ENCODE measurements at places on chromosomes 13 and 19. TPM values are rescaled to one million over a fixed set of nuclear protein-coding genes. Genes with fewer than 3 reads are reported as not detected.
A peak's percentile ranks its signal among the peaks of the same experiment; 100 is the strongest.

GRCh38 chr19:39401549-39402345 is 4.9 kb upstream of the ZFP36 start:
- DNase-seq: peak; percentile 91
- H3K4me1 ChIP-seq: peaks cover 89% of the 10 kb centered on the region
- no peaks in the 10 kb centered on the region for H3K36me3 ChIP-seq
- H3K27me3 ChIP-seq: no peaks in the 10 kb centered on the region

- peaks cover 4% of the 10 kb centered on the region for H3K36me3 ChIP-seq
- H3K4me1 ChIP-seq: no peaks in the 10 kb centered on the region
- no peaks in the 10 kb centered on the region for H3K27me3 ChIP-seq
- no peak for DNase-seq
- H3K4me3 ChIP-seq: no peak overlapping the region
These were observed 12.8 kb downstream of the DCUN1D2 start for GRCh38 chr13:113477724-113478123.

- H3K27me3 ChIP-seq: no peaks in the 10 kb centered on the region
- DNase-seq: no peak
- H3K36me3 ChIP-seq: no peaks in the 10 kb centered on the region
- H3K4me1 ChIP-seq: no peaks in the 10 kb centered on the region
- H3K27ac ChIP-seq: no peak overlapping the region
These were observed 365.9 kb downstream of the FGF14 start for GRCh38 chr13:102035969-102036368.

DNA sequence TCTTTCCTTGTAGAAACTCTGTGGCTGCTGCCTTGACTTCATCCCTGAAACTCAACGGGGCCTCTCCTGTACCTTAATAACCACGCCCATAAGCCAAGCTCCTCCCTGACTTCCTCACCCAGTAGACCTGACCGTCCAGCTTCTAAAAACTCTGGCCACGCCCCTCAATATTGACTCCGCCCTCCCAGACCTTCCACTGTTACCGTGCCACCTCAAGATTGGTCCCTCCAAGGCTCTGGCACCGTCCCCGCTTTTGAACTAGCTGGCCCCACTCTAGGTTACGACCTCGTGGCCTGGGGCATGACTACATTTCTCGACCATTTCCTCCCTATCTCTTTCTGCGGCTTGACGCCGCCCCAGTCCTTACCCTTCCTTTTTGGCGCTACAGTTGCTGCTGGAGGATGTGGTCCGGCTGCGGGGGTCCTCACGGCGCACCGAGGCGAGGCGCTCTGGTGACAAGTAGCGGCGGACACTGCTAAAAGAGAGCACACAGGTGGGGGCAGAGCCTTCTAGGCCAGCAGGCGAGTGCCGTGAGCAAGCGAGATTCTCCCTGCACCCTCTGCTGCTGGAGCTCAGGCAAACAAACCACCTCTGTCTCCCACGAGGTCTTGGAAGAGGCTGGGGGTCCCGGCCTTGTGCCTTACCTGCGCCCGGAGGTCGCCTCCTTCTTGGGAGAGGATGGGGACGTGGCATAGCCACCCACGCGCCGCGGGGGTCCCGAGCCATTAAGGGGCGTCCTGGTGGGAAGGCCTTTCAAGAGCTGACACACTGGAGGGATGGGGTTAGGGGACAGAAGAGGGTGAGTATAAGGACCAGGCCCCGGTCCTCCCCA is 2.3 kb upstream of the EML2 start:
- no peaks in the 10 kb centered on the region for H3K27me3 ChIP-seq
- no peaks in the 10 kb centered on the region for H3K36me3 ChIP-seq
- peak overlapping the region; percentile 69 for H3K4me3 ChIP-seq
- DNase-seq: peak; percentile 91
- peak overlapping the region; percentile 77 for H3K27ac ChIP-seq

DNA sequence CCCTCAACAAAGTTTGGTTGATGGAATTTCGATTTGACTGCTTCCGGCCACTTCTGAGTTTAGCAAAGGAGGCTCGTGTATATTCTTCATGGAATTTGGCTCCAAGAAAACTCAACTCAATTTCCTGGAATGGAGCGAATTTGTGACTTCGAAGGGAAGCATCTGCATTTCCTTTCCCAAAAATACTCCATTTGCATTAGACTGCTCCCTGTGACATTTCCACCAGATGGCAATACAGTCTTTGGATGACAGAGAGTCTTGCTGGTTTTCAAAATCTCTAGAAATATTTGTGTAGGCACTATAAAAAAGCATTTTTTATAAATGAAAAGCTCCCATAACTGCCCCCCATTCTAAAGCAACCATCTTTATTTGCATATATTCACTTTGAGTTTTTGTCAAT is 4.1 kb downstream of the C1QTNF9 start:
- H3K4me3 ChIP-seq: no peak overlapping the region
- DNase-seq: no peak
- H3K27ac ChIP-seq: no peak overlapping the region
- no peaks in the 10 kb centered on the region for H3K36me3 ChIP-seq
- no peaks in the 10 kb centered on the region for H3K4me1 ChIP-seq
- H3K27me3 ChIP-seq: no peaks in the 10 kb centered on the region

DNA sequence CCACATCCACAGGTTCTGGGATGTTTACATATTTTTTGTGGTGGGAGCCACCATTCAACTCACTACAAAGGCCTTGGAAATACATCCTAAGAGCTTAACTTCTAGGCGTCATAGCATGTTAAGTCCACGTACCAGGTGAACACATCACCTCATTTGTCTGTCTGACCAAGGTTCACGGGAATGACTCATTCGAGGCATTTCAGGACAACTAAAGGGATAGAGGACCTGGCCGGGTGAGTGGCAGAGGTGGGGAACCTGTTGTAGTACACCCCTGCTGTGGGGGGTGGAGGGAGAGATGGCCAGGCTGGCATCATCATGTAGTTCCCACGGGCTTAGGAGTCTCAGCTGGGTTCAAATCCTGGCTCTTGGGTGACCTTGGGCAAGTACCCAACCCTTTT is 51.5 kb downstream of the BICRA start:
- no peak overlapping the region for H3K4me3 ChIP-seq
- H3K27ac ChIP-seq: no peak overlapping the region
- no peaks in the 10 kb centered on the region for H3K27me3 ChIP-seq
- DNase-seq: no peak
- H3K36me3 ChIP-seq: no peaks in the 10 kb centered on the region

DNA sequence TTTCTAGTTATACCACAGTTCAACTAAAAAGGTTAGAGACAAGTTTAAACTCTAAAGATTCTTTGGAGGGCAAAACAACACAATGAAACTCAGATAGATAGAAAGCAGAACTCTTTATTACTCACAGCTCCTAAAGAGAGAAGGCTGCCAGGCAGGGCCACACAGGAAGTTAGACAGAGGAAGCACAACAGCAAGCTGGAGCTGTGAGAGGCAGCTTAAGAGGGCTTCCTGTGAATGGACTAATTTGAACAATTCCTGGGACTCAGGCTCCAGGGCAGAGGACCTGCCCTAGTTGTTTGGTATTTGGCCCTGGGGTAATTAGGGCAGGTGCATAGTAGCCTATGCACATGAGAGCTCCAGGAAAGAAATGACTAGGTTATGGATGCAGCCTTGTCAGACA is 803.6 kb downstream of the DIAPH3 start:
- H3K27ac ChIP-seq: no peak overlapping the region
- no peaks in the 10 kb centered on the region for H3K4me1 ChIP-seq
- H3K4me3 ChIP-seq: no peak overlapping the region
- no peak for DNase-seq
- H3K36me3 ChIP-seq: no peaks in the 10 kb centered on the region
- no peaks in the 10 kb centered on the region for H3K27me3 ChIP-seq

- peaks cover 6% of the 10 kb centered on the region for H3K4me1 ChIP-seq
- no peaks in the 10 kb centered on the region for H3K36me3 ChIP-seq
- no peaks in the 10 kb centered on the region for H3K27me3 ChIP-seq
- no peak overlapping the region for H3K4me3 ChIP-seq
These were observed 63.5 kb downstream of the MYO9B start for GRCh38 chr19:17138937-17139598.

GRCh38 chr13:40618581-40619478 is 47.6 kb downstream of the FOXO1 start:
- no peaks in the 10 kb centered on the region for H3K4me1 ChIP-seq
- no peak for DNase-seq
- H3K27me3 ChIP-seq: no peaks in the 10 kb centered on the region
- no peak overlapping the region for H3K27ac ChIP-seq
- H3K36me3 ChIP-seq: no peaks in the 10 kb centered on the region

DNA sequence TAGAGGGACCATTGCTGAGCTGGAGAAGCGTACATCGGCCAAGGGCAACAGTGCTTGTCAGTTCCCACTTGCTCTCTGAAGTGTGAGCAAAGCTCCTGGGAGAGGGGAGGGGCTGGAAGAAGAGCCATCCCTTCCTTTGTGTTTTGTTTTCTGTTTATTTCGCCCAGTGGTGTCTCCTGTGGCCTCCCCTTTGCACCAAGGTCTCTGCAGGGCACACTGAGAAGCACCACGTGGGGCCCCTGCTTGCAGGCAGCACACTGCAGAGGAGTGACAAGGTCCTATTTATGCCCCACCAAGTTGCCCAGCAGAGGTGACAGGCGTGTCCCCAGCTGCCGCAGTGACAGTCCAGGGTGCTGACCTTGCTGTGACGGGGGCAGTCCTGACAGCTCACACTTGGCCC is 24.0 kb downstream of the GRIN2D start:
- no peak overlapping the region for H3K4me3 ChIP-seq
- DNase-seq: no peak
- no peaks in the 10 kb centered on the region for H3K36me3 ChIP-seq
- H3K4me1 ChIP-seq: no peaks in the 10 kb centered on the region
- H3K27ac ChIP-seq: no peak overlapping the region

DNA sequence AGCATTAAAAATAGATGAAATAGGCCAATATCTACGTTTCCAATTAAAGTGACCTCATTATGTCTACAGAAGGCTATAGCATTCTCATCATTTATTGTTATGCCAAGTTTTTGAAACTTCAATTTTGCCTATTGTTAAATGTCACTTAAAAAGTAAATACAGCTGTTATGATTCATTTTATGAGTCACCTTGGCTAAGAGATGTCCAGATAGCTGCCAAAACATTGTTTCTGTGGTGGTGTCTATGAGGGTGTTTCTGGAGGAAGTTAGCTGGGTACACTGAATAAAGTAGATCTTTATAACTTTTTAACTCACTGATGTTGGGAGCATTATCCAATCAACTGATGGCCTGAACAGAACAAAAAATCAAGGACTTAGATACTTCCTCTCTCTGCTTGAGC is 1209.7 kb upstream of the PCDH9 start:
- H3K4me1 ChIP-seq: no peaks in the 10 kb centered on the region
- H3K36me3 ChIP-seq: no peaks in the 10 kb centered on the region
- peak; percentile 36 for DNase-seq
- peak overlapping the region; percentile 51 for H3K27ac ChIP-seq
- H3K4me3 ChIP-seq: no peak overlapping the region

DNA sequence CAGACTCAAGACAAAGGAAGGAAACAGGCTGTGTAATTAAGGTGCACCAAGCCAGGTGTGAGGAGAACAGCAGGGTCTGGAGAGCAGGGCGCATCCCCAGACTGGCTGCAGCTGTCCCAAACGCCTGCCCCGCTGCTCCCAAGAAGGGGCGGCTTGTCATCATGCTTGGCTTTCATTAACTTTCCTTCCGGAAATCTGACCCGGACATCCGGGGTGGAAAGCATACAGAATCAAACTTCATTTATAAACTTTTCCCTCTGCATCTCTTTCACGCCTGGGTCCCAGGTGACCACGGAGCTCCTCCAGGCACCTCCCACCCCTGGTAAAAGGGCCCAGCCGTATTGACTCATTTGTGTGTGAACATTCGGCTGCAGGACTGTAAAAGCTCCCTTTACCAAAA is 31.7 kb downstream of the TSHZ3 start:
- H3K4me1 ChIP-seq: no peaks in the 10 kb centered on the region
- no peaks in the 10 kb centered on the region for H3K36me3 ChIP-seq
- H3K27me3 ChIP-seq: no peaks in the 10 kb centered on the region
- no peak for DNase-seq

DNA sequence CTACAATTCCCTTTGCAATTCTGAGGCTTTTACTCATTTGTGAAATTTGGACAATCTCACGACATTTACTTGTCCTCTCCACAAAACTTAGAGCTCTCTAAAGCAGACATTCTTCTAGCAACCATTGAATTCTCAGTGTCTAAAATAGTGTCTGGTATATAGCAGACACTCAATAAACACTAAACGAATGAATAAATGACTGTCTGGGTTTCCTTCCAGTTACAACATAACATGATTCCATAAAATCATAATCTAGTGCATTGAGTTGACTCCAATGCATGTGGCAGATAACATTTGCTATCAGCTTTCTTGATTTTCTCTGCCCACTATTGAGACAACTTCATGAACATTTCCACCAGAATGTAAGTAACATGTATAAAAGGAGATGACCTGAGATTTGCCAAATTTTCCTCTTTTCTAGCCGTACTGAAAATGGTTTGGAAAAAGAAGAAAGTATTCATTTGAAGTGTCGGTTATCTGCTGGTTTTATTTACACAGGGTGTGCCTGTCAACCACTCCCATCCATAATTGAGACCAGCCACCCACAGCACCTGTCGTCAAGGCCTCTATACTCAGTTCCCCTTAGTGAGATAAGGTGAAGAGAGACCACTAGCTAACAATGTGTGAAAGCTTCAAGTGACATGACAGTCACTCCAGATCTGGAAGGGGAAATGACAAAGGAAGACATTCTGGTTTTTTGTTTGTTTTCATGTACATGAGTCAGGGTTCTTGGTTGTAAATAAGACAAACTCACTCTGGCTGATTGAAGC is 4.8 kb upstream of the SERP2 start:
- no peaks in the 10 kb centered on the region for H3K27me3 ChIP-seq
- DNase-seq: no peak
- H3K27ac ChIP-seq: no peak overlapping the region

- H3K36me3 ChIP-seq: peaks cover 10% of the 10 kb centered on the region
- H3K27ac ChIP-seq: no peak overlapping the region
- no peak overlapping the region for H3K4me3 ChIP-seq
- H3K27me3 ChIP-seq: no peaks in the 10 kb centered on the region
These were observed 7.6 kb upstream of the ZNF415 start for GRCh38 chr19:53140351-53140750.

GRCh38 chr19:961866-962620 is 22.1 kb upstream of the WDR18 start:
- no peak overlapping the region for H3K4me3 ChIP-seq
- no peaks in the 10 kb centered on the region for H3K36me3 ChIP-seq
- peaks cover 11% of the 10 kb centered on the region for H3K4me1 ChIP-seq

DNA sequence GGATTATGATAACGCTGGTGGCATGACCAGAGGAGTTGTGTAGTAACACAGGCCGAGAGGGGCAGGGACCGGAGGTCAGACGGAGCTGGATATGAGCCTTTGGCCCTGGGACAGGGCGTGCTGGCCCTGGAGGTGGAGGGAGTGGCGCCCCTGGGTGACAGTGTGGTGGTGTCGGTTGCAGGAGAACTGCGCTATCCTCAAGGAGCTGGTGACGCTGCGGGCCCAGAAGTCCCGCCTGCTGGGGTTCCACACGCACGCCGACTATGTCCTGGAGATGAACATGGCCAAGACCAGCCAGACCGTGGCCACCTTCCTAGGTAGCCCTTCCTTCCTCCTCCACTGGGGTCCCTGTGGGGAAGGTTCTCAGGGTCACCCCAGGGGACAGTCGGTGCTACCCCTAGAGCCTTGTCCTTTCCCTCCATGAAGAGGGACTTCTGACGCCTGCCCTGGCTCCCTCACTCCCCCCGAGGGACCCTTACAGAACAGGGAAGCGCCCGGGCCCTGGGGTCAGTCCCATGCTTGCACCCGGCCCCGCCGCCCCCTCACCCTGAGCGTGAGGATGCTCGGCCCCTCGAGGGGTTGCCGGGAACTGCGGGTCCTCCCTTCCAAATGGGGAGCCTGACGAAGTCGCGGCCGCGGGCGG is 12.8 kb upstream of the ZNF554 start:
- H3K27ac ChIP-seq: no peak overlapping the region
- H3K4me1 ChIP-seq: no peaks in the 10 kb centered on the region
- no peaks in the 10 kb centered on the region for H3K27me3 ChIP-seq
- no peak for DNase-seq
- no peak overlapping the region for H3K4me3 ChIP-seq

The CPT1C gene
- total RNA-seq: 0.23 TPM

The PTBP1 gene
- 515 TPM for total RNA-seq

The PSG11 gene
- total RNA-seq: not detected

The CAPN12 gene
- total RNA-seq: 58.5 TPM

The TEX26 gene
- total RNA-seq: not detected

The RXFP2 gene
- total RNA-seq: not detected

Data from Panc1 (cell line).